Stimulated activated CD4-positive, alpha-beta T cell treated with anti-CD3 and anti-CD28 coated beads, Interleukin-12 subunit alpha, Interleukin-12 subunit beta, amount 100 ng/mL, for 24 hours (primary cell): ENCODE measurements at places on chromosomes 6 and 20.

DNA sequence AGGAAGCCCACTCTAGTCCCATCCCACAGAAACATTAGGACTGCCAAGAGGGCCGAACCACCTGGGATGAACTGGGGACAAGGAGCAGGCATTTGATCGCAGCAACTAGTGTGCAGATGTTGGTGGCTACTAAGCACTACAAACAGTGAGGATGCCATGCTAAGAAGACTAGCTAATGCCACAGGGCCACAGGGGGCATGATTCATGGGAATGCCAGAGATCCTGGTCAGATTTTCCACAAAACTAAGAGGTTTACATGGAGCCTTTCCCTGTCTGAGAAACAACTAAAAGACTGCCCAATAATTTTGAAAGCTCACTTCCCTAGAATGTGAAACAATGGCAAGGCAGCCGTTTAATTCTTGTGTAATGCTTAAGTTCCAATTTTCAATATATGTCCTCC is 375.9 kb upstream of the PTCHD4 start:
- no peak for DNase-seq

GRCh38 chr20:8244637-8245036 is 112.6 kb downstream of the PLCB1 start:
- DNase-seq: no peak

DNA sequence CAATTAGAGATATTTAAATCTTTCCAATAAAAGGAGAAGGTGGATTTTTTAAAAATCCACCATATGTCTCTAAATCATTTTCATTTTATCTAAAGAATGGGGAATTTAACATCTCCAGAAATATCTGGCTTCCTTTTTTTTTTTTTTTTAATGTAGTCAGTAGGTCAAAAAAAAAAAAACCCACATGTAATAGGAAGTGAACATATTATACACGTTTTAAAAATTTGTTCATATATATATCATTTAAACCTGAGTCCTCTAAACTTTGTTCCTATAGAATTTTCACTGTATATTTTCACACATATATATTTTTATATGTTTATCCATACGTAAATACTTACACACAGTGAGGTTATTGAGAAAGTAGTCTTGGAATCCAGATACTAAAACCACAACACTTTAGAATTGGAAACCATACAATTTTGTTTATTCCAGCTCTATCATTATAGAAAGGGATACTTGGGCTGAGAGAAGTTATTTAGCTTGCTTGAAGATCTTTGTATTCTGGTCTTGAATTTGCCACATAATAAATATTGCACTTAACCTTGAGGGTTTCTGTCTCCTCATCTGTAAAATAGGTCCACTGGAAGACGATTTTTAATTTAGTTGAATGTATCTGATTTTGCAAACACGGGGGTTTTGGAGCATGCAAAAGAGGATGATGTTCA is 62.1 kb upstream of the ZNF217 start:
- DNase-seq: no peak

DNA sequence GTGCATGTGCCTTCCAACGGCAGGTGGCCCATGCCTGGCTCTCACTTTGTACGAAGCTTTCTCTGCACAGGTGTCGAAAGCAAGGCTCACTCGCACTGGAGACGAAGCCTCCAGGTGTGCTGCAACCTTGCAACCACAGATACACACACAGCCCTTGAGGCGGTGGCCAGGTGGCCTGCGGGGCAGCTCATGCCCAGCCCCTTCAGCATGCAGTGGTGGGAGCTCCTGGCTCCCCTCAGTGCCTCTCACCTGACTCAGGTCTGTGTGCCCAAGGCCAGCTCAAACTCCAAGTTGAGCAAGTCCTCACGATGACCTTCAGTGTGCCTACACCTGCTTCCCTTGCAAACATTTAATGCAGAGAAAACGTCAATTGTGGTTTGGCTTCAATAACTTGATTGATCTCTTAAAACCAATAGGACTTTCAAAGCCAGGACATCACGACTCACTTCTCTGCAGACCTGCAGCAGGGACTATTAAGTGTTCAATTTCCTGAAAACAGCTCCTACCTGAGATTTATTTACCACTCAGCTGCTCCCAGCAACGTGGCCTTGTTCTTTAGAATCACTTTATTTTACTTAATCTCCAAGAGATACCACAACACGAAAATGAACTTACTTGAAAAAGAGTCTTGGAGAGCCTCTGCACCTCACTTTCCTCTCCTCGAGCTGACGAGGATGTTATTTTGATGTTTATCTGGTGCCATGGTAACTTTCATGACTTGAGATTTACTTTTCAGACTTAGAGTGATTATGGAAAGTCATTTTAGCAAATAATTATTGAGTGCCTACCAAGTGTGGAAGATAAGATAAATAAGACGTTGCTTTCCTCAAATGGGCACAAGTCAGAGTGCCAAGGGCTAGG is 86.3 kb downstream of the SLC22A23 start:
- no peak for DNase-seq

GRCh38 chr6:18961566-18961965 is 574.4 kb downstream of the RNF144B start:
- no peak for DNase-seq

- DNase-seq: no peak
Measured at GRCh38 chr20:48569679-48570078, 258.1 kb downstream of the PREX1 start.

DNA sequence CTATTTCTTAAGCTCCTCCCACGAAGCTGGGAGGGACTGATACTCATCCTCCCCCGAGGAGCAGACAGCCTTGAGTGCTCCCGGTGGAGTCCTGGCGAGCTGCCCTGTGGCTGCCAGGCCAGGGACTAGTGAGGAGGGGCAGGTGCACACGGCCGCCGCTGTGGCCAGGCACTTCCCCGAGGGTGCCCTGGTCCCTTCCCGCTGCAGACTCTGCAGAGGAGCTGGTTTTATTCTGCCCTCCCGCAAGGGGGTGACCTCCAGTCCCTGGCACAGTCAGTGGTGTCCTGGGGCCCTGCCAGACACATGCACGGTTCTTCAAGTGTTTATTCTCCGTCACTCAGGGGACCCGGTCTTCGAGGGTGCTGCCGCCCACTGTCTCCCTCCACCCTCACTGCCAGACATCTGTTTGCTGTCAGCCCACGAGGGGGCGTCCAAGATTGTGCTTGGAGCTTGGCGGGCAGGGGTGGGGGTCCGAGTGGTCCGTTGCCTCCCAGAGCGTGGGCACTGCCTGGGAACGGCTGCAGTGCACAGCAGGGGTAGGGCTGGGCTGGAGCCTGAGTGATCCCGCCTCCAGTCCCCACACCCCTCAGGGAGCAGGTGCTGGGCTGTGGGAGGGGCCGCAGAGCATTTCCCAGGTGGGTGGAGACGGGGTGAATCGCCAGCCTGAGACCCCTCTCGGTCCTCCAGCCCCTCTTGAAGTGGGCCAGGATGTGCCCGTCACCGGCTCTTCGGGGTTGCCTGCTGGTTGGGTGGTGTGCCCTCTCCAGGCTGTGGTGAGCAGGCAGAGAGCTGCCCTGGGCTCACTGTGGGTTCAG is 3.1 kb upstream of the CABLES2 start:
- no peak for DNase-seq

DNA sequence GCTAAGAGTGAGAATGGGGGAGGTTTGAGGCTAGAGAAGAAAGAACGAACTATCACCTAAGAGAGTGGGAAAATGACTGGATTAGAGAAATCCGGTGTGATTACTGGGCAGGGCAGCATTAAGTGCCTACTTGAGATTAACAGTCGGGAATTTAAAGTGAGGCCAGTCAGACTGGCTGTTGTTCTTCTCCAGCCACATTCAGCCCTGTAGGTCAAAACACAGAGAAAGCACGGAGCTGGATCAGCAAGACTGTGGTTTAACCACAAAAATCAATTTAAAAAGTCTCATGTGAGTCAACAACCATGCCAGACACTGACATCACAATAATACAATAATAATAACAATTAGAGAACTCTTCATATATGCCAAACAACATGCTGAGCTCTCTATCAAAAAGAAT is 301.9 kb upstream of the SGK1 start:
- DNase-seq: no peak

DNA sequence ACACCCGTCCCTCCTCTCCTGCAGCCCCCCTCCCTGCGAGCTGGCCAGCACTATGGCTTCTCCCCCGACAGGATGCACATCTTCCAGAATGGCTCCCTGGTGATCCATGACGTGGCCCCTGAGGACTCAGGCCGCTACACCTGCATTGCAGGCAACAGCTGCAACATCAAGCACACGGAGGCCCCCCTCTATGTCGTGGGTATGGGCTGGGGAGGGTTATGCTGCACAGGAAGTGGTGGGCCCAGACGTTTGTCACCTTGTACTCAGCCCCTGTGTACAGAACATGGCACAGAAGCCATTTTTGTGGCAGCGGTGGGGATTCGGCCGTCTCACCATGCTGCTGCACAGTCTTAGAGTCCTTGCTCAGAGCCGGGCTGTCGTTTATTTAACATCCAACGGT is 29.0 kb upstream of the SRF start:
- DNase-seq: no peak

DNA sequence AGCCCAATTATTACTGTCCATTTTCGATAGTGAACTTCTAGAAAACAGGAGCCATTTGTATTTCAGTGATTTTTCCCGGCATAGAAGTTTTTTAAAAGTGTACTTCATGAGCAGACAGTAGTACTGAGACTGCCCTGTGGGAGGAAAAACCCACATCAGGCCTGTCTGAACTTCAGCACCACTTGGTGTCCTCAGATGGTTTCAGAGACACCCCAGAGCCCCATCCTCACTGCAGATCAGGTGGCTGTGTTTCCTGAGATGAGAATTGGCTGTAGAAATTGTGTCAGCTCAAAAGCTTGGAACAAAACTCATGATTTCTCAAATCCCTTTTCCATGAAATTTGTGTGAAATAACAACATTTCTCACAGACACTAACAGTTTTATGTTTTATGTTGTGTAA is 110.0 kb upstream of the RIN2 start:
- DNase-seq: no peak

DNA sequence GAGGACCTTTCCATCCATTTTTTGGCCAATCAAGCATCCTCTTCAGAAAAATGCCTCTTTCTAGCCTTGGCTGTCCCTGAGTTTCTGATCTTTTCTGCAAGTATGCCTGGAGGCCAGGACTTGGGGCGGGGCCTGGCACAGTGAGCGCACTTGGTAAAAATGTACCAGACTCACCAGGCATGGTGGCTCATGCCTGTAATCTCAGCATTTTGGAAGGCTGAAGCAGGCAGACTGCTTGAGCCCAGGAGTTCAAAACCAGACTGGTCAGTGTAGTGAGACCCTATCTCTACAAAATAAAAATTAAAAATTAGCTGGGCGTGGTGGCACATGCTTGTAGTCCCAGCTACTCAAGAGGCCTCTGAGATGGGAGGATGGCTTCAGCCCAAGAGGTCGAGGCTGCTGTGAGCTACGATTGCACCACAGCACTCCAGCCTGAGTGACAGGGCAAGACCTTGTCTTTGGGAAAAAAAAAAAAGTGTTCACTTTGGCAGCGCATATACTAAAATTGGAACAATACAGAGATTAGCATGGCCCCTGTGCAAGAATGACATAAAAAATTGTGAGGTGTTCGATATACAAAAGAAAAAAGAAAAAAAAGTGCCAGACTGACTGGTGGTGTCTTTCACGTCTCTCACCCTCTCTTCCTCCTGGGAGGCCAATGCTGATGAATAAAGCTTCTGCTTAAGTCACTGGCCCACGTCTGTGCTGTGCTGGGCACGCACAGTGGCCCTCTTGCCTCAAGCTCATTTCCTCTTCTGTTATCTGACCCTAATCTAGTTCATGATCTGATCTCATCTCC is 18.1 kb upstream of the SLC9A8 start:
- DNase-seq: no peak

DNA sequence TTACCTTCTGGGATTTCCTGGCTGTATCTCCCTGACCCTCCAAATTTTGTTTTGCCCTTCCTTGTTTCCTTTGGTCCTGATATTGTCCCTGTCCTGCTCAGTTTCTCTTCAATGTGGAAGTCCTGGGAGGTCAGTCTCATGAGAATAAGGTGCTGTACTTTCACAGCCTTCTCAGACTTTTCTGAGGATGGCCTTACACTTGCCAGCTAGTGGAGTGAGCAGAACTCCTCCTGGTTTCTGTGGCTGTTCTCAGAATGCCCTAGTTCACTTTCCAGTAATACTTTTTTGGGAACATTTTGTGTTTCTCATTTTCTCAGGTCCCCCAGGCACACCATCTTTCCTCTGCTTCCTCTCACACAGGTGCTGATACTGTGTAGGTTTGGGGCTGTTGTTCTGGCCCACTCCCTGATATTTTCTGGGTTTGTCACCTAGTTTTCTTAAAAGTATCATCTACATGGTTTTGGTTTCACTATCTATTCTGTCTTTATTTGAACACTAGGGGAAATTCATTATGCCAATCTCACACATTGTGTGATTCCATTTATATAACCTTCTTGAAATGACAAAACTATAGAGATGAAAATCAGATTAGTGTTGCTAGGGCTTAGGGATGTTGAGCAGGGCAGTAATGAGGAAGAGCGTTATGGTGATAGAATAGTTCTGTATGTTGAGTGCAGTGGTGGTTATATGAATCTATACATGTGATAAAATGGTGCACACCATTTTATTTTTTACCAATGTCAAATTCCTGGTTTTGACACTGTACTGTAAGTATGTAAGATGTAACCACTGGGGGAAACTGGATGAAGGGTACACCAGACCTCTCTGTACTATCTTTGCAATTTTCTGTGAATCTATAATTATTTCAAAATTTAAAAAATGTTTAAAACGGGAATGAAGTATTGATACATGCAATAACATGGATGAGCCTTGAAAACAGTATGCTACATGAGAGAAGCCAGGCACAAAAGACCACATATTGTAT is 27.2 kb upstream of the BRPF3 start:
- DNase-seq: no peak

GRCh38 chr6:139423971-139424667 is 49.7 kb upstream of the CITED2 start:
- no peak for DNase-seq

- no peak for DNase-seq
Measured at GRCh38 chr6:9307786-9308185, 872.4 kb upstream of the SLC35B3 start.

DNA sequence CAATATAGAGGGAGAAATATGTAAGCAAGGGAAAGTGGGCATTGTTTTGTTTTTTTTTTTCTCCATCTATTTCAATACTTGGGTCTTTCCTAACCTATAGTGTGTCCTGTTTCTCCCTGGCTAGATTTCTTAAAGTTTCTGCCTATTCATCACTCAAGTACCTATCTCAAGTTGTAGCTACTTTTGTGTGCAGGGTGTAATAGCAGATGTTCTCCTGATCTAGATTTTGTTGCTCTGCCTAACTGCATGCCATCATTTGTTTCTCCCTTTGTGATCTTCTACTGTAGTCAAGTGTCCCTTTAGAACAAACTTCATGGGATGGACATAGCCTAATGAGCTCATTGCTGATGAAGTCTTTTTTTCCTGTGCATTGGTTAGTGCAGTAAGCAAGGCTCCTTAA is 45.8 kb downstream of the TOP1 start:
- DNase-seq: no peak

- no peak for DNase-seq
Measured at GRCh38 chr20:32515631-32516101, 69.5 kb downstream of the NOL4L start.

DNA sequence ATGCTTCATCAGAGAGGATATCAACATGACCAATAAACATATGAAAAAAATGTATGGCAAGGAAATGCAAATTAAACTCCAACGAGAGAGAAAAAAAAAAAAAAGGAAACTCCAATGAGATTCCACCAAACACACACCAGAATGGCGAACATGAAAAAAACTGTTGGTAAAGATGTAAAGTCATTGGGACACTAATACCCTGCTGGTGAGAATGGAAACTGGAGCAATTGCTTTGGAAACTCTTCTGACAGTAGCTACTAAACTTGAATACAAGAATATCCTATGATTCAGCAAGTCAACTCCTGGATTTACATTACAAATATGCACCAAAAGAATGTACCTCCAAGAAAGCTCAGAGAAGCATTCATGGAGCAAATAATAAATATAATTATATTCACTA is 260.7 kb upstream of the ECI2 start:
- no peak for DNase-seq
